ENCODE measurements at places on chromosomes 2 and 18. TPM values are rescaled to one million over a fixed set of nuclear protein-coding genes. Genes with fewer than 3 reads are reported as not detected.

The STK11IP gene
- polyA plus RNA-seq, result 6.9 TPM

DNA sequence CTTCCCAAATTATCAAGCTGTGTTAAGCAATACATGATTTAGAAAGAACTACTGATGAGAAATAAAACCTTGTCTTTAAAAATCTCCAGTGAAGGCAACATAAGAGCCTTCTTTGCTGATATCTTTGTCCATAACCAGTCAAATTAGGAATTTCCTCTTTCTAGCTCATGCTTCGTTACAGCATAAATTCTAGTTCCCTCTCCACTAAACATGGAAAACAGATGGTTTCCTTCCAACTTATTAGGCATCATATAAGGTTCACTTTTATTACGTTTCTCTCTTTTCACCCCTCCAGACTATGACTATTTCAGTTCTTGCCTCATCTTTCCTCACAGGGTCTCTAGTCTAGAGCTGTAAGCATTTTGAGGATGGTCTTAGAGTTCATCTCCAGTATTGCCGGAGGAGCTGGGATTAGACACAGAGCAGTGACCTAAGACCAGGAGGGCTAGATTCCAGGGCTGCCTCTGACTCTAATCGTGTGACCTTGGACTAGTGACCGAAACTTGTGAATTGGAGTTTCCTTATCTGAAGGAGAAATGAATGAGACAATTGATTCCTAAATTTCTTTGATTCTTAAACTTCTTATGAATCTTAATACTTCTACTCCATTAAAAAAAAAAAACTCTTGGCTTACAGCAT, 195.5 kb upstream of the APCDD1 start:
- no peaks in the 10 kb centered on the region for H3K4me1 ChIP-seq
- H3K4me3 ChIP-seq, result no peak overlapping the region
- H3K36me3 ChIP-seq, result no peaks in the 10 kb centered on the region
- H3K27ac ChIP-seq, result no peak overlapping the region
- no peaks in the 10 kb centered on the region for H3K27me3 ChIP-seq

- no peaks in the 10 kb centered on the region for H3K27me3 ChIP-seq
- no peak within 1 kb of the TSS for H3K27ac ChIP-seq
- H3K36me3 ChIP-seq, result no peaks in the 10 kb centered on the region
- H3K4me3 ChIP-seq, result no peak within 1 kb of the TSS
Observed at GRCh38 chr2:143128681-143129580, at the start of gene ARHGAP15. Gene ARHGAP15 (plus strand): TSS chr2:143129419.

DNA sequence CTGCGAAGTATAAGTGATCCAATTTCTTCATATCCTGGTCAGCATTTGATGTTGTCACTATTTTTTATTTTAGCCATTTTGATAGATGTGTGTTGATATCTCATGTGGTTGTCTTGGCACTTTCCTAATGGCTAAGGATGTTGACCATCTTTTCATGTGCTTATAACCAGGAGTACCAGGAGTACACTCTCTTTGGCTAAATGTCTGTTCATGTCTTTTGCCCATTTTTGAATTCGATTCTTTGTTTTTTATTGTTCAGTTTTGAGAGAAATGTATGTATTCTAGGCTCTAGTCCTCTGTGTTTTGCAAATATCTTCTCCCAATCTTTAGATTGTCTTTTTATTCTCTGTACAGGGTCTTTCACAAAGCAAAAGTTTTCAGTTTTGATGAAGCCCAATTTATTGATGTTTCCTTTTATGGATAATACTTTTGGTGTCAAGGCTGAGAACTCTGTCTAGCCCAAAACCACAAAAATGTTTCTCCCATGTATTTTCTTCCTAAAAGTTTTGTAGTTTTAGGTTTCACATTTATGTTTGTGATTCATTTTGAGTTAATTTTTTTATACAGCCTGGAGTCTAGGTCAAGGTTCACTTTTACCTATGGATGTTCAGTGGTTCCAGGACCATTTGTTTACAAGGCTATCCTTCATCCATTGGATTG, 65.4 kb downstream of the SDC1 start:
- no peak overlapping the region for H3K4me3 ChIP-seq
- H3K27me3 ChIP-seq, result no peaks in the 10 kb centered on the region
- no peak overlapping the region for H3K27ac ChIP-seq
- no peaks in the 10 kb centered on the region for H3K4me1 ChIP-seq

DNA sequence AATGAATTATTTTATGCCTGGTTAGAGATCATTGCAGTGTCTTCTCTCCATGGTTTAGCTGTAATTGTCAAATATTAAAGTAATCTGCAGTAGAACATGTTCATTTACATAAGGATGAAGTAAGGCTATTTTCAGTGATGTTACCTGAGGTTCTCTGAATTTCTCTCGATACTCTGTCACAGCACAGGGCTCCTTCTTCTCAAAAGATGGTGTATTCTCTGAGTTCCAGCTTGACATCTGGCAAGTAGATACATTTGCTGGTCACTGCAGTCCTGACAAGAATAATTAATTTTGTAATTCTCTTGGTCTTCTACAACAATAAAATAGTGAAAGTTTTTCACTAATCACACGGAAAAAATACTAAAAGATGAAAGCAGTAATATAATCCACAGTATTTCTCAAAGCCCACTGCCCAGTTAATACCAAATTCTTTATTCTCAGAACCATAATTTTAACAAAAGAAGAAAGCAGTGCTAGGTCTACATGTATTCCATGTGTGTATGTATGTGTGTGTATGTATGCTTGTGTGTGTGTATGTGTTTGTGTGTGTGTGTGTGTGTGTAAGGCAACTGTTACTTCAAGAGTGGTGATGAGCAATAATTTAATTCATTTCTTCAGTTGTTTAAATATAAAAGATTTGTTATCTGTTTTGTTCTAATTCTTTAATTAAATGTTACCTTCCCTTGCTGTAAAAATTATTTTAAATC, 1165.5 kb upstream of the SLC39A10 start:
- H3K36me3 ChIP-seq, result no peaks in the 10 kb centered on the region
- no peak overlapping the region for H3K4me3 ChIP-seq
- no peaks in the 10 kb centered on the region for H3K4me1 ChIP-seq
- no peak overlapping the region for H3K27ac ChIP-seq
- no peak for DNase-seq

- no peaks in the 10 kb centered on the region for H3K36me3 ChIP-seq
- no peak overlapping the region for H3K4me3 ChIP-seq
- no peak for DNase-seq
- no peak overlapping the region for H3K27ac ChIP-seq
Observed at GRCh38 chr18:53025247-53025646, 685.2 kb downstream of the DCC start.

The WDFY1 gene
- polyA plus RNA-seq, result 32.0 TPM

DNA sequence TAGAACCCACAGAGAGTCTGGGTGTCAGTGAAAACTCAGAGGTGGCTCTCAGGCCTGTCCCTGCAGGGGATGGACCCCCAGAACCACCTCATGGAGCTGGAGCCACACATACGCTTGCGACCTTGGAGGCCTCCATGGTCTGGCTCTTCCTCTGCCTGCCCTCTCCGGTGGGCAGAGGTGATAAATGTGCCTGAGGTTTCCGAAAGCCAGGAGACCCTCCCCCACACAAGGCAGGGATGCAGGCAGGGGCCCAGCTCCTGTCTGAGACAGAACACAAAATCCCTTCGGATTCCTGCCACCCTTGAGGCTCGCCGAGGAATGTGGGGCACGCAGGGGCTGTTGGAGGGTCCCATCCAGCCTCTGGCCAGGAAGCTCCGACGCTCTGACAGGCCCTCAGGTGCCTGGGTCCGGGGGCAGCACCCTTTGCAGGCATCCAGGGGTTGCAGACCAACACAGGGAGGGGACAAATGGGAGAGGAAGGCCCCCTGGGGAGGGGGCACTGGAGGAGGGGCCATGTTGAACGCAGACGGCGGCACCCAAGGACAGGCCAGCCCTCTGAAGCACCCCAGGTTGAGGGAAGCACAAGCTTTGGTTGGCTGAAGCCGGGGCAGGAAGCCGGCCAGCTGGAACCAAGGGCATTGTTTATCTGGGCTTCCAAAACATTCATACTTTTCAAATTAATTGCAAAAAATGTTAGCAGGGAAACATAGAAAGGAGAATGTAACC, 4.1 kb upstream of the SNED1 start:
- no peaks in the 10 kb centered on the region for H3K4me1 ChIP-seq
- H3K27ac ChIP-seq, result no peak overlapping the region
- H3K4me3 ChIP-seq, result no peak overlapping the region

DNA sequence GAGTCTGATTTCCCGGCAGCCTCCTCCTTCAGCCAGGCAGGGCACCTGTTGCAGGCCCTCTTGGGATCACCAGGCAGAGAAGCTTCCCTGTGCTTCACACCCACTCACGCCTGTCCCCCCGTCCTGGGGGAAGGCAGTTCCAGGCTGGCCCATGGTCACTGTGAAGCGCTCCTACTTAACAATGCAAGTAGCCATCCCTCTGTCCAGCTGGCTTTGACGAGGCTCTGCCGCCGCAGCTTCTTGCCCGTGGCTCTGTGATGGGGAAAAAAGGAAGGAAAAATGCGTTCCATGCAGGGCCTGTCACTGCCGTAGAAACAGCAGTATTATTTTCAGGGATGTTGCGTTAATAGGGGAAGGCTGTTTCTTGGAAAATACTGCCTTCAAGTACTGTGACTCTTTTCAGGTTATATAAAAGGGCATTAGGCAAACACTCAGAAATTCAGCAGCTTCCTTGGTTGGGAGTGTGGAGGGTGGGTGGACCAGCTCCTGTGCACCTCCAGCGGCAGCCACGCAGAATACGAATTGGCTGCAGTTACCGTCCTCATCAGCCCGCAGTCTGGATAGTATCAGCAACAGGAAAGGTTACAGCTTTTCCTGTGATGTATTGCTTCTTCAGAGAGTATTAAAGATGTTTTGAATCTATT, 232.3 kb downstream of the KLHL29 start:
- peak; percentile 97 for DNase-seq
- H3K4me3 ChIP-seq, result peak overlapping the region; percentile 12
- H3K27ac ChIP-seq, result peak overlapping the region; percentile 91
- no peaks in the 10 kb centered on the region for H3K36me3 ChIP-seq
